SJSA1 (cell line): ENCODE measurements at places on chromosomes 7 and 10.

DNA sequence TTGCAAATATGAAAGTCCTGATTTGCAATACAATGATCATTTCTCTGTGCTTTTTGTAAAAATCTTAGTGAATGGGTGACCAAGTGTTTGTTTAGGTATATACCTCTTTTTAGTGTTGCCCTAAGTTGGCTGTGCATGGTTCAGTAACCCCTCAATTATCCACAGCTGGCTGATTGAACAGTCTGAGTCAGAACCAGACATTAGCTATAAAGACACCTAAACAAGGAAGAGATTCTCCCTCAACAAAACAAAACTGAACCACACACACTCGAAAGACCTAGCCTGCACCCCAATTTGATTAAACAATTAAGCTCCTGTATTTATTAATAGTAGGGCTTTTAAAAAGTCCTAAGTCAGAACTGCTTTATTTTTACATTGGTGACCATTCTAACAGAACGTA is 2.8 kb downstream of the RSBN1L start:
- no peak for DNase-seq

DNA sequence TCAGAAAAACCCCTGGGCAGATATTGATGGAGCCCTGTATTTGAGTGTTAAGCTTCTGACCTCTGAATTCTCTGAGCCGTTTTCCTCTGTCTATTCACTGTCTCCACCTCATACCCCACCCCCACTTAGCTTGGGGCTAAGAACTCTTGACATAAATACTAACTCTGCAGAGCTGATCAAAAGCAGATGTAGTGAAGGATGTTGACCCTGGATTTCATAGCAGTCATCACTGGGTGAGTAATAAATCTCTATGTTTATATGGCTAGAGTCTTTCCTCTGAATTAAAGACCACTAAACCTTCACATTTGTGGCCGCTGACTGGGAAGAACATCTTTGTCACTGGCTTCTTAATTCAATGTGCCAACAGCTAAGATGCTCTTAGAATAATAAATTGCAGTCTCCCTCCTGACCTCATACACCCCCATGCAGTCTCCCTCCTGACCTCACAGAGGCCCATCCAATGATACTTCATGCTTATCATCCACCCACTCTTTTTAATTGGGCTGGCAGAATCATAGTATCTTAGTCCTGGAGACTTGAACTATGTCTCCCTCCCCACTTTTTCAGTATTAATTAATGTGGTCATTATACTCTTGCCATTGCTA is 78.0 kb upstream of the MACROH2A2 start:
- DNase-seq: peak; percentile 86

DNA sequence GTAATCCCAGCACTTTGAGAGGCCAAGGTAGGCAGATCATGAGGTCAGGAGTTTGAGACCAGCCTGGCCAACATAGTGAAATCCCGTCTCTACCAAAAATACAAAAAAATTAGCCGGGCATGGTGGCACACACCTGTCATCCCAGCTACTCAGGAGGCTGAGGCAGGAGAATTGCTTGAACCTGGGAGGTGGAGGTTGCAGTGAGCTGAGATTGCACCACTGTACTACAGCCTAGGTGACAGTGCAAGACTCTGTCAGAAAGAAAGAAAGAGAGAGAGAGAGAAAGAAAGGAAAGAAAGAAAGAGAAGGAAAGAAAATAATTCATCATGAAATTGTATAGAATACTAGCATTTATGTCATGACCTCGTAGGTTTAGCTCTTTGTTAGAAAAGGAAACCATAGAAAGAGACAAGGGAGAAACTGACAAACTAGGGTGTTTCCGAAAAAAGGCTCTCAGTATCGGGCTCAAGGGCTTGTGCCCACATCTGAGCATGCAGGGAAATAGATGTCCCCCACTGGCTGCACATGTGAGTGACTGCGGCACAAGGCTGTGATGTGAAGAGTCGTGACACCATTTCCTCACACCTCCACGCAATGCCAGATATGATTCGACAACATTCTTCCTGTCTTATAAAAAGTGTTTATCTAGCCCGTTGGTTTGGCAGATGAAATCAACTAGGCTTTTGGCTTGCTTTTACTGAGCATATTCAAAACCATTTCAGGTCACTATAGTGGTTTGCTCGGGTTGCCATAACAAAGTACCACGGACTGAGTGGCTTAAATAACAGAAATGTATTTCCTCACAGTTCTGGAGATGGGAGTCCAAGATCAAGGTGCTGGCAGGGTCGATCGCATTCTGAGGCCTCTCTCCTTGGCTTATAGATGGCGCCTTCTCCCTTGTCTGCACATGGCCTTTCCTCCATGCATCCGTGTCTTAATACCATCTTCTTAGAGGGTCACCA is 2.0 kb downstream of the SRGN start:
- DNase-seq: no peak

DNA sequence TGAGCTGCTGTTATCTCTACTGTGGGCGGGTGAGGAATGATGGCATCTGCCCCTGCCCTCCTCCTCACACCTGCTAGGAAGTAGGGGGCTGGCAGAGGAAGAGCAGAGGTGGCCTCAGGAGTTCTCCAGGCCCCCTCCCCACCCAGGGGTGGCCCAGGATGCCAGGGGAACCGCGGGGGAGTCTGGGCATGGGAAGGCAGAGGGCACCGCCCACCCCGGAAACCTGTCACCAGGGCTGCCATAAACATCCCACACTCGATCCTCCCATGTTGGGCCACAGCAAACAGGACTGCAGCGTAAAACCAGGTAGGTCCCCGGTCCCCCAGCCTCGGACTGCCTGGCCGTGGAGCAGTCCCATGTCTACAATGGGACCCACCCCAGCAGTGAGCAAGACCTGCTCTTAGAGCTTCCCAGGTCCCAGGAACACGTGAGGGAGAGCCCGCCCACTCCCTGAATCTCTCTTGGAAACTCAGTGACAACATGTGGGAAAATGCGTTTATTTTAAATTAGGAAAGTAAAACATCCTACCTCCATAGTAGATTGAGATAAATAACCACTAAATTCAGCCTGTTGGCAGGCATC is 23.4 kb downstream of the EBF3 start:
- DNase-seq: no peak

DNA sequence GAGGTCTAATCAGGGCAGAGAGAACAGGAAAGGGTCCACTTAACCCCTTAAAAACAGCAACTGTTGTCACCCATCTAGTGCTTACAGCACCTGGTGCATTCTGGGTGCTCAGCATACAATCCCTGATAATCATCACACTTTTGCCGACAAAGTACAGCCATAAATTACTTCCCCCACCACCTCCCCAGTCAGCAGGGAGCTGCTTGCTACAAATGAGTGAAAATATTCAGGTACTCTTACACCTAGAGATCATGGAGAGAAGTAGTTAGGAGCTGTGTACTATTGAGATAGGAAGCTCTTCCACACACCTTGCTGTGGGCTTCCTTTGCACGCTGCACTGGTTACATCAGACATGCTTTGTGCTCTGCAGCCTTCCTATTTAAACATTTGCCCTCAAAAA is 723.5 kb upstream of the GALNT17 start:
- no peak for DNase-seq

DNA sequence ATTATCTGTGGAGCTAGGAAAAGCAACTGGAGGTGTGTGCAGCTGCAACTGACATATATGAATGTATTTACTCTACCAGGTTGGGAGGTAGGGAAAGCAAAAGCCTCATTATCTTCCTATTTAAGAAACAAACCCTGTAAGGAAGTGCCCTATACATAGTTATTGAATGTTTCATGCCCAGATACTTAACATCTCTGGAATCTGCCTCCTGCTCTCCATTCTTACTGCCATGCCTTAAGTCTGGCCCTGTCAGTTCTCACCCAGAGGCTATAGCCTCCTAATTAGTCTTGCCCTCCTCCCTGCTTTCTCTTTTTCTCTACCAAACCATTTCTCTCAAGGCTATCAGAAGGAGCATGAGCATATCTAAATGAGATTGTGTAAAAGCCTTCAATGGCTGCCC is 542.6 kb upstream of the LRRN3 start:
- no peak for DNase-seq
